ENCODE measurements at places on chromosomes 5 and 9.

- DNase-seq, result no peak
Measured at GRCh38 chr5:11234501-11234911, 473.5 kb upstream of the DAP start.

- DNase-seq, result no peak
Measured at GRCh38 chr5:131514316-131515283, 120.4 kb downstream of the RAPGEF6 start.

GRCh38 chr9:84327184-84327583 is 13.4 kb downstream of the SLC28A3 start:
- no peak for DNase-seq

- DNase-seq, result no peak
Measured at GRCh38 chr5:172173564-172174153, 14.4 kb downstream of the STK10 start.

DNA sequence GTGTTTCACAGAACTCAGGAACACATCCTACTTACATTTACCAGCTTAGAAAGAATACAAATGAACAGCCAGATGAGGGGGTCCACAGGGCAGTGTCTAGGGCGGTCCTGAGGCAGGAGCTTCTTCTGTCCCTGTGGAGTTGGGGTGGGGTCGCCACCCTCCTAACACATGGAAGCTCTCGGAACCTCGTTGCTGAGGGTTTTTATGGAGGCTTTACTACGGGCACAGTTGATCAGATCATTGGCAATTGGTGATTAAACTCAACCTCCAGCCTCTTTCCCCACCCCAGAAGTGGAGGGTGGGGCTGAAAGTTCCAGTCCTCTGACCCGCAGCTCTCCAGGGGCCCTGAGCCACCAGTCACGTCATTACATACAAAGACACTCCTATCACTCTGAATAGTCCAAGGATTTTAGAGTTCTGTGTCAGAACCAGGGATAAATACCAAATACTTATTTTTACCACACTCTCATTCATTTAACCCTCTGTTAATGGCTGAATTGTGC is 156.9 kb downstream of the COL23A1 start:
- DNase-seq, result no peak

DNA sequence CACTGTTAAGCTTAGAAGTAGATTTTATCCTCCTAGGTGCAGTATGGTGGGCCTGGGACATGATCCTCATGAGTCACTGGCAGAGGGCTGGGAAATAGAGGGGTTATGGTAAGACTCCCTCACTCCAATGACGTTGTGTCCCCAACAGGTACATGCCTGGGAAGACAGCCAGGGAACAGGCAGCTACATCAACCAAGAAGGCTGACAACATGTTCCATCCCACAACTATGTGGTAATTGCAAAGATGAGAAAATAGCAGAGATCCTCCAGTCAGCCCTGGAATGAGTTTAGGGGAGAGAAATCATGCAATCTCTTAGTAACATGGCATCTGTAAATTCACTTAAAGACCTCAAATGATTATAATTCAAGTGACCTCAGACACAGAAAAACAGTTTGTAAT is 114.4 kb upstream of the LIFR start:
- DNase-seq, result no peak

- no peak for DNase-seq
Measured at GRCh38 chr5:56761151-56761885, 54.0 kb upstream of the MAP3K1 start.

DNA sequence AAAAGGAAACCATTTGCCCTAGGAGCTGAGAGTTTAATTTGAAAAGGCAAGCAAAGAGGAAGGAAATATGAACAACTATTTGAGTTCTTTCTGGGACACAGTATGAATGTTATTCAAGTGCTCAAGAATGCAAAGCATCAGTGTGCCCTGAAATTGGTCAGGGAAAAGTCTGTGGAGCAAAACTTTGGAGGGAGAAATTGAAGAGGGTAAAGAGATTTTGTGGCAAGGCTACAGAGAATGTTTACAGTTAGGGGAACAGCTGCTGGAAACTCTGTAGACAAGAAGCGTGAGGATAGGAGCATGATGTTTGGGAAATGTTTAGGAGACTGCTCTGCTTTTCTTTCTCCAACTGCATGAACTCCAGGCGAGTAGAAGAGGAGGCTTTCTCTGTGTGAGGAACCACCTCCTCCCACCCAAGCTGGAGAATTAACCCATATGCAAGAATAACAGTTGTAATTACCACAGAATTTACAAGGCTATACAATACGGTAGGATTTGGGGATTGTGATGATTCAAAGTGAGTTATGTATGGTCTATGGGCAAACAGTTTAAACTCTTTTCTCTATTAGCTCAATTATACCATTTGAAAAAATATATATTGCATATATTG is 75.4 kb upstream of the IL7R start:
- no peak for DNase-seq

- DNase-seq, result no peak
Measured at GRCh38 chr5:179880848-179881590, 22.4 kb upstream of the MRNIP start.

GRCh38 chr5:41252036-41252435 is 38.7 kb upstream of the C6 start:
- DNase-seq, result no peak

GRCh38 chr9:121486043-121486442 is 13.6 kb downstream of the GGTA1 start:
- DNase-seq, result no peak

DNA sequence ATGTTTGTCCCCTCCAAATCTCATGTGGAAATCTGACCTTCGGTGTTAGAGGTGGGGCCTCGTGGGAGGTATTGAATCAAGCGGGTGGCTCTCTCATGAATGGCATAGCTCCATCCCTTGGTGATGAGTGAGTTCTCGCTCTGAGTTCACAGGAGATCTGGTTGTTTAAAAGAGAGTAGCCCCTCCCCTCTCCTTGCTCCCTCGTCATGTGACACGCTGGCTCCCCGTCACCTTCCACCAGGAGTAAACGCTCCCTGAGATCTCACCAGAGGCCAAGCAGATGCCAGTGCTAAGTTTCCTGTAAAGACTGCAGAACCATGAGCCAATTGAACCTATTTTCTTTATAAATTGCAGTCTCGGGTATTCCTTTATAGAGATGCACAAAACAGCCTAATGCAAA is 74.5 kb downstream of the RASEF start:
- no peak for DNase-seq

GRCh38 chr5:132100672-132101261 is 27.2 kb downstream of the CSF2 start:
- DNase-seq, result no peak

DNA sequence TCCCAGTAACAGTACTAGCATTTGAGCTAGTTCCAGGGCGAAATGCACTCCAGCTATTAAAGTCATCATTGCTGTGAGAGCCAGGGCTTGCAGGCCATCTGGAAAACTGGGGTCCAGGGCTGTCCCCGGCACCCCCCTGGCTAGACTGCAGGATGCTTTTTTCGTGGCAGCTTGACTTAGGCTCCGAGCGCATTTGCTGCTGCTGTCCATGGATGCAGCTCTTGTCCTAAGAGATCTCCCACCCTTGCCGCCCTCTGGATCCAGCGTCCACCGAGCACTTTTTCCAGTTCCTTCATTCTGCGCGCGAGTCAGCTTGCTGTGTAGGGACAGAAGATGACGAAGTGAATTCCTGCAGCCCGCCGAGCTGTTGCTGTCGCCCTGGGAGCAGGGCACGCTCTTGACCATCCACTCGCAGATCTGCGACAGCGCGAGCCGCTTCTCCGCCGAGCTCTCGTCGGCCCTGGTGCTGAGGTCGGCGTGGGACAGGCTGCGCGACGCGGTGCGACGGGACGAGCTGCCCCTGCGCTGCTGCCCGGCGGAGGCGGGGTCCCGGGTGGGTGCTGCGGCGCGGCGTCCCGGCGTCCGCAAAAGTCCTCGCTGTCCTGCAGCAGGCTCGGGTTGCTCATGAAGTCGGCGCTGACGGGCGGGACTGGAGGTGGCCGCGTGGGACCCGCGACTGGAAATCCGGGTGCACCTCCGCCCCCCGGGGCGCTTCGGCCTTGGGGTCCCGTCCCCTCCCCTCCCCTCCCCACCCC is 30.7 kb downstream of the OR2V1 start:
- no peak for DNase-seq

DNA sequence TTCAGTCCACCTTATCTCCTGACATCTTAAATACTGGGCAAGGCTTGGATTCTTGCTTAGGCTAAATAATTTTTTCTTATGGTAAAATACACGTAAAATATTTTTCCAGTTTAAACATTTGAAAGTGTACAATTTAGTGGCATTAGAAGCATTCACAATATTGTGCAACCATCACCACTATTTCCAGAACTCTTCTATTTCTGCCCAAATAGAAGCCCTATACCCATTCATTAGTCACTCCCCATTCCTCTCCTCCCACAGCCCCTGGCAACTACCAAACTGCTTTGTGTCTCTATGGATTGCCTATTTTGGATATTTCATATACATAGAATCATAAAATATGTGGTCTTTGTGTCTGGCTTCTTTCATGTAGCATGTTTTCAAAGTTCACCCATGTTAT is 57.6 kb downstream of the IL31RA start:
- no peak for DNase-seq

GRCh38 chr9:68998812-68999211 is 15.1 kb downstream of the PRKACG start:
- DNase-seq, result no peak

DNA sequence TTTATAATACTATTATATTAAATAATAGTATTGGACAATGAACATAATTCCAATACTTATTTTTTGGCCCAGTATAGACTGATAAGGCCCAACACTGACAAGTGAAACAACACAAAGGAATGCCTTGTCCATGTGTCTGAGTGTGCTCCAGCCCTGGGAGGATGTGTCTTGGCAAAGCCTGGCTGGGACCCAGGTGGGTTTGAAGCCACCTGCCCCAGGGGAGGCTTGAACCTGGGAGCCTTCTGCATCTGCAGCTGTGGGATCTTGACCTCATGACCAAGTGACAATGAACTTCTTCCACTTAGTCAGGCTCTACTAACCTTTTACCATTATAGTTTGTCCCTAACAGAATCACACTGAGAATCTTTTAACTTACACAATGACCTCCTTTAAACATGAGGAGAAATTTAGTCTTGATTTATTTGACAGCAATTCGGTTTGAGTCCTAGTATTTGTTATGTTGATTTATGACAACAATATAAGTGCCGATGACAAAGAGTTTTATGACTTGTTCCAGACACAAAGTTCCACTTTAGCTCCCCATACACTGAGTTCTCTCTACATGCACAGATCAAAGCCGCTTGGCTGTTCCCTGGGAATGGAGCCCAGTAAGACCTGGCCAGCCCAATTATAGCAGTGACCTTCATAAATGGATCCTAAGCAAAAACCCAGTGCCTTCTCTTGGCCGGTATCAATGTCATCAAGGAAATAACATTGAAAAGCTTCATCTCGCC is 294.5 kb downstream of the CTNND2 start:
- DNase-seq, result no peak

GRCh38 chr9:12784461-12785259 is 9.8 kb downstream of the LURAP1L start:
- no peak for DNase-seq

DNA sequence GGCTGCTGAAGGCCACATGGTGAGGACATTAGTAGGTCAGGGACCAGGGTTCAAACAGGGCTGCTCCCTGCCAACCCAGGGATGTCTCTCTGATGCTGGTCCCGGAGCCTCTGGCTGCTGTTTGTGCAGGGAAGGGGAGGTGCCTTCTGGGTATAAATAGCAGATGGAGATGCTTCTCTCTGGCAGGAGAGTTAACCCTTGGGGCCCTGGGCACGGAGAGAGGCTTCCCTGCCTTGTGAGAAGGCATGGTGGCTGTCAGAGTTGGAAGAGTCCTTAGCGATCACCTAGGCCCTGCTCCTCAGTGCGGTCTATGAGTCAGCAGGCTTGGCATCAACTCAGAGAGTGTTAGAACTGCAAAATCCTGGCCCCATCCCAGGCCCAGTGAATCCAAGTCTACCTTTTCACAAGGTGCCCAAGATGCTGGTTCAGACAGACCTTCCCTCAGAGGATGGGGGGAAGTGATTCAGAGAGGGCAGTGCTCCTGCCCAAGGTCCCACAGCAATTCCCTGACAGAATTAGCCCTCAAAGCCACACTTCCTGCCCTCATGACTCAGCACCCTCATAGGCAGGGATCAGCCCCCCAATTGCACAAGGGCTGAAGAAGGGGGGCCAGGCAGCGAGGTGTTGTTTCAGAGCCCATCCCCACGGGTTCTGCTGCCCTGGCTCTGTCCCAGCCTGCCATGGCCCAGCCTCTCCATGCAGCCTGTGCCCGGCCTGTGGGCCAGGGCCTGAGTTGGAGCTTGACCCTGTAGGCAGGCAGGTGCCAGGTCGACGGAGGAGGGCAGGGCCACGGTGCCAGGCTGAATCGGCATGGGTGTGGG is 25.6 kb downstream of the CAMK2A start:
- DNase-seq, result no peak

Measured in NCI-H1436 (cell line).